CD8-positive, alpha-beta memory T cell (primary cell): ENCODE measurements at places on chromosomes 13 and 19. TPM values are rescaled to one million over a fixed set of nuclear protein-coding genes. Genes with fewer than 3 reads are reported as not detected.

GRCh38 chr13:30742901-30743300 is 7.6 kb downstream of the ALOX5AP start:
- no peak for DNase-seq

DNA sequence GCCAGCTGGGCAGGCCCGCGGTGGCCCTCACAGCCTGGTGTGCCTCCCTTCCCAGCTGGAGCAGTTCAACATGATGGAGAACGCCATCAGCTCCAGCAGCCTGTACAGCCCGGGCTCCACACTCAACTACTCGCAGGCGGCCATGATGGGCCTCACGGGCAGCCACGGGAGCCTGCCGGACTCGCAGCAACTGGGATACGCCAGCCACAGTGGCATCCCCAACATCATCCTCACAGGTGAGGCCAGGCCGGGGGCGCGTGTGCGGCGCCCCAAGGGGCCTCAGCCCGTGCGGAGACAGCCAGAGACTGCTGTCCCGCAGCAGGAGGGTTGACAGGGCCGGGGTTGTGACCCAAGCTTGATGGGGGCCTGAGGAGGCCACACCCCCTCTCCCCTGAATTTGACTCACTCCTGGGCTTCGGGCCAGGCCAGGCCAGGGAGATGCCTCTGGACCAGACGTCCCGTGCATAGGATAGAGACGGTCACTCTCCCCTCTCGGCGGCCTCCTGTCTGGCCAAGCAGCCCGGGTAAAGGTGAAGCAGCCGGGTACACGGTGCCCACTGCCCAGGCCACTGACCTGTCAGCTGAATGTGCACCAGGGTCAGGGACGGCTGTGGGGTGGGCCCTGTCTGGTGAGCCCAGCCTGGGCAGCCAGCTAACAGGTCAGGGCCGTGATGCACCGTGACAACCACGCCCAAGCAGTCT is 15.4 kb downstream of the COMP start:
- no peak for DNase-seq

- no peak for DNase-seq
Observed at GRCh38 chr13:40648040-40648439, 18.4 kb downstream of the FOXO1 start.

PRR19 gene
- total RNA-seq = 0.73 TPM

IL27RA gene
- total RNA-seq = 73.6 TPM

GRCh38 chr13:20767309-20767943 is 6.3 kb downstream of the EEF1AKMT1 start:
- no peak for DNase-seq

ADGRE1 gene
- total RNA-seq = 0.59 TPM

DNA sequence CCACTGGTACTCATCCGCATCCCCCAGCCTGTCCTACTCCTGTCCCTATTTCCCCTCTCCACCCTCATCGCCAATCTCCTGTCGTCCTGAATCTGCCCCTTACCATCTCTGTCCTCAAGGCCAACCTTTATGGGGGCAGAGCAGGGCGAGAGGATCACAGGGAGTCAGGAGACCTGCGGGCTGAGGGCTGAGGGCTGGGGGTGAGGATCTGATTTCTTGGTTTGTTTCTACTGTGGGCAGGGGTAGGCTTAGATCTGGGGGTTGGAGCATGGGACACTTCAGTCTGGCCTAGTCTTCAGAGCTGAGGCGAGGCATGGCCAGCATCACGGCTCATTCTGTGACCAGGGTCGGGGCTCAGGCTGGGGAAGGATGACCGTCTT is 16.5 kb upstream of the ERCC1 start:
- no peak for DNase-seq

- no peak for DNase-seq
Observed at GRCh38 chr19:41403181-41403970, 5.8 kb downstream of the BCKDHA start.

- DNase-seq = no peak
Observed at GRCh38 chr19:3433313-3433712, 47.0 kb downstream of the SMIM24 start.

LRRC25 gene
- total RNA-seq = 0.31 TPM

DNA sequence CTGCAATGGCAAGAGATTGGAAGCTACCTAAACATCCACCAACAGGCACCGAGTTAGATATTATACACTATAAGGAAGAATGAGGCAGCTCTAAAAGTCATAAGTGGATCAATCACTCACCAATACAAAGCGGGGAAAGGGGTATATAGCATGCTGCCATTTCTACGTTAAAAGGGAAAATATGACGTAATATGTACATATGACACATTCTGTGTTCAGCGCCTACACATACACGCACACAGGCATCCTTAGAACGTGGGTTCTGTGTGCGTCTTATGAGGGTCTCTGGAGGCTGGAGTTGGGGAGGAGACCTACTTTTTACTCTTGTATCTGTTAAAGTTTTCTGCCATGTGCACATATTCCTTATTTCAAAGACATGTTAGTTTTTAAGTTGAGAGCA is 5.9 kb downstream of the IL17D start:
- no peak for DNase-seq
